PC-3 (cell line): ENCODE measurements at places on chromosomes 7 and 10.
A peak's percentile ranks its signal among the peaks of the same experiment; 100 is the strongest.

- no peaks in the 10 kb centered on the region for H3K27me3 ChIP-seq
- H3K4me3 ChIP-seq = no peak overlapping the region
- no peaks in the 10 kb centered on the region for H3K36me3 ChIP-seq
- H3K27ac ChIP-seq = no peak overlapping the region
- no peak for DNase-seq
- H3K4me1 ChIP-seq = peaks cover 2% of the 10 kb centered on the region
Observed at GRCh38 chr7:124597509-124597908, 168.1 kb downstream of the GPR37 start.

- no peak overlapping the region for H3K27ac ChIP-seq
- no peaks in the 10 kb centered on the region for H3K4me1 ChIP-seq
- no peak for DNase-seq
- H3K27me3 ChIP-seq = no peaks in the 10 kb centered on the region
Observed at GRCh38 chr10:30893208-30893607, 138.5 kb downstream of the ZNF438 start.

DNA sequence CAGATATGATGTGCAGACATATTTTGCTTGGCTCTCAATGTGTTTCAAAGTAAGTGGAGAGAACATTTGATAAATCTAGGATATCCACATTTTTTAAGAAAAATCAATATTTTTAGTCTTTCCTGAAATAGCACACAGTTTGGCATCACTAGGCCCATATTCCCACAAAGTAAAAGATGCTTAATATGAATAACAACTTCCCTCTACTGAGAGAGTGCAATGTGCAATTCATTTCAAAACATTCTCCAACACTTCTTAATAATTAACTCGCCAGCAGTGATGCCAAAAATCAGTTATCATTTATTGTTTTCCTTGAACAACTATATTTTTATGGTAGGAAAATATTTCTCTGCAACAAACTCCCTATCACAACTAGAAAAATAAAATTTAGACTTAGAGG lies 800.2 kb upstream of the MBL2 start:
- no peak overlapping the region for H3K4me3 ChIP-seq
- no peaks in the 10 kb centered on the region for H3K4me1 ChIP-seq
- DNase-seq = no peak
- no peaks in the 10 kb centered on the region for H3K36me3 ChIP-seq
- H3K27me3 ChIP-seq = no peaks in the 10 kb centered on the region

DNA sequence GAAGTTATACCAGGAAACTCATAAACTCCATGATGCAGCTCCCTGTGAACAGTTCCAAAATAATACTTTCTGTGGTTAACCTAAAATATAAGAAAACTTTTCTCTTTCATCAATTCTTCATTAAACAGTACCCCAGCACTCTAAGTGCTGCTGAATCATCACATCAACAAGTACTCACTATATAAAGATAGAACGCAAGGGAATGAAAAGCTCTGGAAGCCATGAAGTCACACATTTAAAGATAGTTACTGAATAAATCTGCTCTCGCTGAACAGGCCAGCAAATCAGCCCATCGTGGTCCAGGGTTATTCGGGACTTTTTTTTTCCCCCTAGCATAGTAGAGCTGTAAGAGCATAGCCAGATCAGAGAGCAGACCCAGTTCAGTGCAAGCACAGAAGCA lies 254.3 kb downstream of the IPMK start:
- H3K27me3 ChIP-seq = no peaks in the 10 kb centered on the region
- DNase-seq = no peak
- H3K27ac ChIP-seq = no peak overlapping the region
- H3K4me3 ChIP-seq = no peak overlapping the region
- H3K36me3 ChIP-seq = no peaks in the 10 kb centered on the region

DNA sequence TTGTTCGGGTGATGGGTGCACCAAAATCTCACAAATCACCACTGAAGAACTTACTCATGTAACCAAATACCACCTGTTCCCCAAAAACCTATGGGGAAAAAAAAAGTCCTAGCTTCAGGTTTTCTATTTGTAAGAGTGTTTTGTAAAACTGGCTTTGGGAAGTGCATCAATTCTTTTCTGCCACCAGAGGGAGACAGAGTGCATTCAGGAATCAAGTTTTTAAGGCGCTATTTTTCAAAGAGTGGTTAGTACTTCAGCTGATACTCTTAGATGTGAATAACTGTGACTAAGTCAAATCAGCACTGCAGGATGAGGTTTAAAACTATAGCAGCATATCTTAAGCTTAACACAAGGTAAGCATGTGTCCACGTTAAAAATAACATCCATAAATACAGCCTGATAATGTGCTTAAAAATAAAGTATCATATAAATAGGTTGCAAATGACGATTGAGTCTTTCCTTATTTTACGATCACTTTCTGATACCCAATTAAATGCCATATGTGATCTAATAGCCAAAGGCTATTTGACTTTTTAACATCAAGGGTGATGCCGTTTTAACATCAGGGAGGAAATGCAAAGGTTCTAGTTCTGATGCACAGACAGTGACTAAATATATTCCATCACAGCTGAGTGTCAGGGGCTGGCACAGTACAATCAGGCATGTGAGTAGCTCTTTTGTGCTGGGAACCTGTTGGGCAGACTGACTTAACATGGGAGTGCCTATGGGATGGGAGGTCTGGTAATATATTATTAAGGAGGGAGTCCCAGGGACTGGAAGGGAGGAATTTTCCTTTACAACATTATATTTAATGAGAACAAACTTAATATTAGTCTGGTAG lies 10.6 kb upstream of the LYZL2 start:
- H3K4me3 ChIP-seq = no peak overlapping the region
- no peaks in the 10 kb centered on the region for H3K27me3 ChIP-seq
- peak; percentile 63 for DNase-seq
- H3K27ac ChIP-seq = no peak overlapping the region

DNA sequence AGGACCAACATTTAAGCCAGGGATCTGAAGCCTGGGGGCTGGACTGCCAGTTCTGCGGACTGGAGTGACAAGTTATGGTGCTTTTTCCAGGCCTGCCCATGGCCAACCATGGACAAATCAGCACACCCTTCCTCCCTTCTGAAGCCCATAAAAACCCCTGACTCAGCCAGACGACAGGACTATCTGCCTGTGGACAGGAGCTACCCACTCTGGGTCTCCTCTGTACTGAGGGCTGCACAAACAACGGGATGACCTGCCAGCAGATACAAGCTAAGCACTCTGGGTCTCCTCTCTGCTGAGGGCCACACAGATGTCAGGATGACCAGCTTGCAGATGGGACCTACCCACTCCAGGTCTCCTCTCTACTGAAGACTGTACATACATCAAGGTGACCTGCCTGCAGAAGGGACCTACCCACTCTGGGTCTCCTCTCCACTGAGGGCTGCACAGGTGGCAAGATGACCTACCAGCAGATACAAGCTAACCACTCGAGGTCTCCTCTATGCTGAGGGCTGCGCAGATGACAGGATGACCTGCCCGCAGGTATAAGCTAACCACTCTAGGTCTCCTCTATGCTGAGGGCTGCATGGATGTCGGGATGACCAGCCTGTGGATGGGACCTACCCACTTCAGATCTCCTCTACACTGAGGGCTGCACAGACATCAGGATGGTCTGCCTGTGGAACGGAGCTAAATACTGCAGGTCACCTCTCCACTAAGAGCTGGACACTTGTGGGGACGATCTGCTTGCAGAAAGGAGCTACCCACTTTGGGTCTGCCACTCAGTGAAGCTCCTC lies 110.1 kb upstream of the GPR22 start:
- peaks cover 24% of the 10 kb centered on the region for H3K36me3 ChIP-seq
- DNase-seq = no peak
- no peaks in the 10 kb centered on the region for H3K27me3 ChIP-seq
- no peak overlapping the region for H3K27ac ChIP-seq
- no peak overlapping the region for H3K4me3 ChIP-seq

DNA sequence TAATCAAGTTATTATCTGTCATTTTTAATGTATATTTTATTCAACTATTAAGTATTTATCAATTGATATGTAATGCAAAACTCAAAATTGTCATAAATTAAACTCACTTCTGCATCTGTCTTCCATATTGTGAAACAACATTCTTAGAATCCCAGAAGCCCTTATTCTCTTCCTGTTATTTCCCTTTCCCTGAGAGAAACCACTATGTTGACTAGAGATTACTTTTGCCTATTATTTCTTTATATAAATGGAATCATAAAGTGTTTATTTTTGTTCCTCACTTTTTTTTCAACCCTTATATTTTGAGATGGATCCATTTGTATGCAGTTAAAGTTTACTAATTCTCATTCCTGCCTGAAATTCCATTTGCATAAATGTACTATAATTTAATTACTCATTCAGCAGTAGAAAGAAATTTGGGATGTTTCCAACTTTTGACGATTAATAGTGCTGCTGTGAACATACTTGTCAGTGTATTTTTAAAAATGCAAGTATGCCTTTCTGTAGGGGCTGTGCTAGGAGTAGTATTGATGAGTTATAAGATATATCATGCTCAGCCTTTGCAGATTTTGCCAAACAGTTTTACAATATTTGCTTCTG lies 211.2 kb downstream of the SEMA3D start:
- no peak overlapping the region for H3K27ac ChIP-seq
- H3K4me3 ChIP-seq = no peak overlapping the region

- H3K27ac ChIP-seq = no peak overlapping the region
- H3K36me3 ChIP-seq = peaks cover 9% of the 10 kb centered on the region; the same call in 1 of the 2 replicates
- H3K4me1 ChIP-seq = no peaks in the 10 kb centered on the region
- no peak overlapping the region for H3K4me3 ChIP-seq
Observed at GRCh38 chr10:28523725-28524252, 9.1 kb upstream of the WAC start.

- H3K4me1 ChIP-seq = peaks cover 41% of the 10 kb centered on the region
- no peak overlapping the region for H3K4me3 ChIP-seq
- no peaks in the 10 kb centered on the region for H3K27me3 ChIP-seq
- peak; percentile 69 for DNase-seq
- peak overlapping the region; percentile 91 for H3K27ac ChIP-seq
Observed at GRCh38 chr10:13775786-13776775, 189.3 kb downstream of the PRPF18 start.

- DNase-seq = peak; percentile 46
- no peak overlapping the region for H3K4me3 ChIP-seq
- H3K36me3 ChIP-seq = no peaks in the 10 kb centered on the region
- H3K27ac ChIP-seq = no peak overlapping the region
Observed at GRCh38 chr10:103736763-103737162, 118.6 kb downstream of the SH3PXD2A start.
